ENCODE measurements at places on chromosomes 2 and 18.

DNA sequence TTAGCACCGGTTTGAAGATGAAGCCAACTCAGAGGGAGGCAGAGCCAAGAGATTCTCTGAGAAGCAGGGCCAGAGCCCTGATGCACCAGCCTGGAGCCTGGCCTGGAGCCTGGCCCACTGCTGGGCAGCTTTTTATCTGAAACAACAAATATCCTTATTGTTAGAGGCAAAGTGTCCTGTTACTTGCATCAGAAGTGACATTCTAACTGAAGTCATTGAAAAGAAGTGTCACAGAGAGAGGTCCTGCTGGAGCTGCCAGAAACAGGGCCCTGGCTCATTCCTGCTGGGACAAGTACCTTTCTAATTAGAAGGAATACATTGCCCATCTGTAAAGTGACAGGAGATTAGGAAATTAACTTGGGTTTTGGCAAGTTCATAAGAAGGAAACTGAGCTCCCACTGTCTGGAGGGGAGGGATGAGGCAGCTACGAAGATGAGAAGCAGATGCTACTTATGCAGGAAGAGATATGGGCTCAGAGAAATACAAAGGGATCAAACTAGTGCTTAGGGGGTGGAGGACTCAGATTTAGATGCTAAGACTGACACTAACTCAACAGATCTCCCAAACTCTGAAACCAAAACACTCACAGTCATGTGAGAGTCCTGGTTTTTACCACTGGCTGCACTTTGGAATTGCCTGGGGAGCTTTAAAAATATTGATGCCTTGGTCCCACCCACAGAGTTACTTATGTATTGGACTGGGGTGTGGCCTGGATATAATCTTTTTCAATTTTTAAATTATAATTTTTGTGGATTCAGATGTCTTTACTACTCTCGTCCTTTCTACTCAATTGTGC lies 11.0 kb upstream of the HK2 start:
- no peak for DNase-seq

- no peak for DNase-seq
Observed at GRCh38 chr2:217438136-217438535, 564.7 kb downstream of the TNS1 start.

- no peak for DNase-seq
Observed at GRCh38 chr18:76524900-76525698, 30.1 kb upstream of the ZNF516 start.

- no peak for DNase-seq
Observed at GRCh38 chr2:53252115-53252514, 515.5 kb upstream of the CHAC2 start.

DNA sequence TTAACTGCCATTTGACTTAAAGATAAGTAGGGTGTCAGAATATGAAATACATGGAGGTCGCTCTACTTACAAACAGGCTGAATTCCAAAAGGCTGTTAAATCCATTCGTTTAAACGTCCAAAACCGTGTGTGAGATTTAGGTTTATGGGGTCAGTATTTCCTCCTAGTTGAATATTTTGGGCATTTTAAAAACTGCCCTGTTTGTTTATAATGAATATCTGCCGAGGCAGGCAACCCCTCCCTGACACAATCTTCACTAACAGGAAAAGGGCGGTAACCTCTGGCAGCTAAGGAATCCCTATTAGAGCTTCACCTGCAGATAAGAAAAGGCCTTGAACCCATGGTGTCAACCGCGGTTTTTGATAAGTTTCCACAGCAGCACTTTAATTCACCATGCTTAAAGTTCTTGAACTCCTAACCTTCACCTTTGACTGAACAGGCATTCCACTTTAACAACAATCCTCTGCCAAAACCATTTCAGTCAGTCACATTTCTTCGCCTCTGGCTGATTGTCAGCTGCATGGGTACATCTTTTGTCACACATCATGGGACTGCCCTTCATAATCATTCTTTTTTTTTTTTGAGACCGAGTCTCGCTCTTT lies 17.8 kb downstream of the TRAK2 start:
- DNase-seq = peak; percentile 33

DNA sequence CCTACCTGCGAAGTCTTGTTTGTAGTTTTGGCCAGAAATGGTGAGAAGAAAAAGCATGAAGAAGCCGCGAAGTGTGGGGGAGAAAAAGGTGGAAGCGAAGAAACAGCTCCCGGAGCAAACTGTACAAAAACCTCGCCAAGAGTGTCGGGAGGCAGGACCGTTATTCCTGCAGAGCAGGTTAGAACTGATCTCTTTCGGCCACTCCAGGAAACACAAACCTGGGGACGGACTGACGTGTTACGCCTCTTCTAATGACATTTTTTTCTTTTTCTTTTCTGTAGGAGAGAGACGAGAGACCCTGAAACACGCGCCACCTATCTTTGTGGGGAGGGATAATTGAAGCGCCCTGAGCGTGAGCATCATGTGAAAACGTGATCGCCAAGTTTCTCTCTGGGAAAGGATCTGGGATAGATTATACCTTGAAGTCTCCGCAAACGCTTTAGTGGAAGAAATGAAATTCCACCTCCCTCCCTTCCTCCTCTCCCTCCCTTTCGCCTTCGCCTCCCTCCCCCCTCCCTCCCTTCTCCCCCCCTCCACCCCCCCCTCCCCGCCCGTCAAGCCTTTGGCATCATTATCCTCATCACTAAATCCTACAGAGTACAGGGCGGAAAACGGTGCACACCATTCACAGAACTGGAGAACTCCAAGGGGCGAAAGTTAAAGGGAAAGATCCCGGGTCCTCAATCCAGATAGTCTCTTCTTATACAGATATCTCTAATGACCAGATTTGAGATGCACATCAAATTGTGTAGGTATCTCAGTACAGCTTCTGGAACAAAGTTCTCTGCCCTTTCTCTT lies at the start of gene ZEB2:
Gene ZEB2, minus strand, starts transcription at position 186 of the 798 bp plus-strand sequence. CDS start 2,769 bp downstream, outside the sequence.
- peak; percentile 92 for DNase-seq

DNA sequence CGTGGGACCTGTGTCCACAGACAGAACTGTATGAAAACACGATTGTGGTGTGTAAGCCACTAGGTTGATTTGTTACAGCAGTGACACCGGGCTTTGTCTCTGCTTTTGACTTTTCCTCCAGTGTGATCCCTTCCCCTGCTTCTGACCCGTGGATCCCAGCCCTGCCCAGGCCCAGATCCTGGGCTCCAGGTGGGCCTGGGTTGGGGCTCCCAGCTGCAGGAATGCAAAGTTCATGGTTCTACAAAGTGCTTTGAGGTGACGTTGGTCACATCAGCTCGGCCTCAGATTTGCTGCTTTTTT lies 26.8 kb downstream of the HPCAL1 start:
- no peak for DNase-seq

DNA sequence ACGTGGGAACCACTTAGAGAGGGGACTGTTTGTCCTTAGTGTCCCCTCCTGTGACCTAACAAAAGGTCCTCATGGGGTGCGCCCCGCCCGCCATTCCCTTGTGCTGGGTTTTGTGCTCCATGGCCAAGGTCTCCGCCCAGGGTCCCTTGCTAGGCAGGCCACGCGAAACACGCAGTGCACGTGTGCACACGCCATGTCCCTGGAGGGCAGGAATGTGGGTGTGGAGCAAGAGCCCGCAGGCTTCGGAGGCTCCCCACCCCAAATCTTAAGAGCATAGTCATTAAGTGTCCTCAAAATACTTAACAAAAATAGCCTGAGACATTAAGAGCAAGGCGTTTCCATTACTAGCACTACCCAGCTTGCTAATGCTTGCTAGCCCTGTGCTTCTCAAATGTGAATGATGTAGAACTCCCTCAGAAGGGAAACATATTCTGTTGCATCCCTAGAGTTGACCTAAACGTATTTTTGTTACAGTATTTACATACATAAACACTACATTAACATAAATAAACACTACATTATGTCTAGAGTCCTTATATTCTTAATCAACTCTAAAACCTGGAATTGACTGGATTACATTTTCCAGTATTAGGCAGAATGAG lies 117.6 kb upstream of the APCDD1 start:
- no peak for DNase-seq

- DNase-seq = peak; percentile 81
Observed at GRCh38 chr2:54665436-54665856, 58.0 kb upstream of the EML6 start.

DNA sequence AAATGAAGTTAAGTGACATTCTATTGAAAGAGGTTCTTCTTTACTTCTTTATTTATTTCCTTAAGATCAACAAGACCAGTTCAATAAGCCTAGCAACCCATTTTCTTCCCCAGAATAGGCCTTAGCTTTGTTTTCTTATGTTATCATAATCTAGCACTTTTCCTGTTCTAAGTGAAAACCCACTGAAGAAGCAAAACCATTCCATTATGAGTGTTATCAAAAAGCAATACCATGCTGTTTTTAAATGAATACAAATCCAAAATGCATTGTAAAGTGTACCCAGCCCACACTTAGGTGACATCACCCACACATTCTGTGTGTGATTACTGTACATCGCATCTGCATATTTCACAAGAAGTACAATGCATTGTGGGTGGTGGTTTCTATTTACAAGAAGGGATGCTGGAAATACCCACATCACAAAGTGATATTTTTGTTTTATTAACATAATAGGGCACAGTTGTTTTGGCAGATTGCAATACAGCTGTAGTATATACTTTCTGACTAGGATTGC lies 679.5 kb downstream of the KCNJ3 start:
- no peak for DNase-seq

- DNase-seq = no peak
Observed at GRCh38 chr2:231985823-231986261, 24.3 kb downstream of the DIS3L2 start.

DNA sequence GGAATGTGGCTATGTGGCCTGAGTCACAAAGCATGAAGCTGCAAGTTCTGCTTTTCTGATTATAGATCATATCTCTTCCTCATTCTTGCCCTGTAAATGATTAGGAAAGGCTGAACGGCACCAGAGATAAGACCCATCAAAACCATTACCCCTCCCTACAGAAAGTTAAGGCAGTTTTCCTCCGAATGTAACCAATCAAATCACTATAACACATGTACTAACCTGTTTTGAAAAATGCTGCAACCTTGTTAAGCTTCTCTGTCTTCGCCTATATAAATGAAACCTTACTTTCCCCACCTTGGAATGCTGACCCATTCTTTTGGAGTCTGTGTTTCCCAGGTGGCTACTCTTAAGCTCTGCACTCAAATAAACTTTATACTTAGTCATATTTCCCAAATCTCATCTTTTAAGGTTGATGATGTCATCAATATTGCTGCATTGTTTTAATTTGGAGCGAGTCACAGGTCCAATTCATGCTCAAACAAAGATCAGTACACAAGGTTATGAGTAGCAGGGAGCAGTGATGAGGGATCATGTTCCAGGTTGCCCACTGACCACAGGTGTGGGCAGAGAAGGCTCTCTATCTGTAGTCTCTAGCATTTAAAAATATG lies 662.3 kb downstream of the IRS1 start:
- DNase-seq = no peak

GRCh38 chr2:60976875-60977561 lies 40.5 kb upstream of the PEX13 start:
- peak; percentile 15 for DNase-seq

DNA sequence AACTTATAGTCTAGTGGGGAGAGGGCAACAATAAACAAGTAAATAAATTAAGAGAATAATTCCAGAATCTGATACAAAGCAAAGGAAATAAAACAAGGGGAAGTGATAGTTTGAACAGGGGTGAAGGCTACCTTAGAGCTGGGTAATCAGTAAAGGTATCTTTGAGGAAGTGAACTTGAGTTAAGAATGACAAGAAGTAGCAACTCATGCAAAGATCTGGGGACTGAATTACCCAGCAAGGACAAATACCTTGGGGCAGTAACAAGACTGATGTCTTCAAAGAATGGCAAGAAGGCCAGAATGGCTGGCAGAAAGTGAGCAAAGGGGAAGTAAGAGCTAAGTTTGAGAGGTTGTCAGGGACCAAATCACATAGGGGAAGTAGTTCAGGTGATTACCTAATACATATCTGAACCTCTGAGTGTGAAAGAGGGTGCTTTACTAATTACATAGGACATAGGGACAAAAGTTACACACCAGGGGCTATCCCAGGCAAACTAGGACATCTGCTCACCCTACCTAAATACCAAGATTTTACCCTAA lies 244.6 kb upstream of the HNRNPA3 start:
- no peak for DNase-seq

DNA sequence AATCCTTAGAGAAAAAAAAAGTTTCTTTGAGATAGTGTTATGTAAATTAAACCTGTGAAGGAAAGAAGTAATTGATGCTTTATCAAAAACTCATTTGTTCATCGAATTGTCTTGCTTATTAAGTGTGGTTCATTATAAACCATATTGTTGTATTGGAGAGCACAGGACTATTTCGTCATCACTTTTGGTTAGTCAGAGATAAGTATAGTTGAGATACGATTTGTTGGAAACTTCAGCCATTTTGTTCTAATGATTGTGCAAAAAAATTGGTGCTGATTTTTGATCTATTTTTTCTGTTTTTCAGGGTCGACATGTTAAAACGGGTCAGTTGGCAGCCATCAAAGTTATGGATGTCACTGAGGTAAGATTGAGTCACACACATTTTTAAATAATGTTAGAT lies 92.9 kb downstream of the MAP4K4 start:
- no peak for DNase-seq

- DNase-seq = no peak
Observed at GRCh38 chr18:51933903-51934302, 406.1 kb upstream of the DCC start.

DNA sequence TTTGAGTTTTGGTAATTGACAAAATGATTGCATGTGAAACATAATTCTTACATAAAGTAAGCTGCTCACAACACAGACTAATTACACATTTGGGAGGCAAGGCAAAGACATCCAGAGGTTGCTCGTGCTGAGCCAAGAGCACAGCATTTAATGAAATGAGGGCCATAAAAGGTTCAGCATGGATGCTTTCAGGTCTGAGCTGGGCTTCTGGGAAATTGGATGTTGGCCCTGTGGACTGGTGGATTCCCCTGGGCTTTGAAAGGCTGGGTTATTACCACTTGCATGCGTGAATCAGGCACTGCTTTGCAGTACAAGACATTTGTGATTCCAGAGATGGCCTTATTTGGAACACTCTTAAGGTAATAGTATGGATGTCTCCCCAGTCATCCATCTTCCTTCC lies 533.5 kb upstream of the NRP2 start:
- no peak for DNase-seq

DNA sequence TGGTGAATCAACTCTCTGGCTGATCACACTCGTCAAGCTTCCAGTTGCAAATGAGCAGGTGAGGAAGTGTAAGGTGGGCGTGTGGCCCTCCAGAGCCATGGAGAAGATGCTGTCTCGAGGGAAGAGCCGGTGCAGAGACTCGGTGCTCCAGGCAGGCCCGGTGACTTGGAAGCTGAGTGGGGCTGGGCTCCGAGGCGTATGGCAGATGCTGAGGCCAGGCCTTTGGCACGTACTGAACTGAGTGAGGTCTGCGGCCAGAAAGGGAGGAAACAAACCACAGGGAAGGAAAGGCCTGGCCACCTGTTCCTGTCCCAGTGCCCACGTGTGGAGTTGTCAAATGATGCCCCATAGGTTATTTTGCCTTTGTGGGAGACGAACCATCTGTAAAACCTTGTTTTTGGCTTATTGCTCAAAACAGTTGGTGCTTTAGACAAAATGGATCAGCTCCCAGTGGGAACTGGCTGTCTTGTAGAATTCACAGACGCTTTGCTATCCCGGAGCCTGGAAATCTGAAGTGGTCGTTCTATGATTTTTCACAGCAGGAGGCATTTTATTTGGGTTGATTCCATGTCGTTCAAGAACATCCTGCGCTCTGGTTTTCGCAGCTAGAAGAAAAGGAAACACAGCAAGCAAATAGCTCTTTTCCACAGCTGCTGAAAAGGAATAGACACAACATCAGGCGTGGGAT lies 117.5 kb upstream of the TMEM18 start:
- no peak for DNase-seq

All from stomach (tissue), 19 donors.